Endothelial cell (in vitro differentiated cells): ENCODE measurements at places on chromosomes 13 and 19. TPM values are rescaled to one million over a fixed set of nuclear protein-coding genes. Genes with fewer than 3 reads are reported as not detected.

Gene KLK1
- 2.7 TPM for total RNA-seq

- no peaks in the 10 kb centered on the region for H3K27me3 ChIP-seq
- no peaks in the 10 kb centered on the region for H3K36me3 ChIP-seq
- no peak overlapping the region for H3K4me3 ChIP-seq
- no peak for DNase-seq
- H3K4me1 ChIP-seq: peaks cover 4% of the 10 kb centered on the region
Observed at GRCh38 chr13:80083081-80083852, 257.7 kb downstream of the SPRY2 start.

GRCh38 chr13:43475140-43475539, 311.6 kb downstream of the ENOX1 start:
- no peaks in the 10 kb centered on the region for H3K36me3 ChIP-seq
- no peak overlapping the region for H3K27ac ChIP-seq
- DNase-seq: no peak
- H3K27me3 ChIP-seq: no peaks in the 10 kb centered on the region
- H3K4me1 ChIP-seq: peaks cover 12% of the 10 kb centered on the region

DNA sequence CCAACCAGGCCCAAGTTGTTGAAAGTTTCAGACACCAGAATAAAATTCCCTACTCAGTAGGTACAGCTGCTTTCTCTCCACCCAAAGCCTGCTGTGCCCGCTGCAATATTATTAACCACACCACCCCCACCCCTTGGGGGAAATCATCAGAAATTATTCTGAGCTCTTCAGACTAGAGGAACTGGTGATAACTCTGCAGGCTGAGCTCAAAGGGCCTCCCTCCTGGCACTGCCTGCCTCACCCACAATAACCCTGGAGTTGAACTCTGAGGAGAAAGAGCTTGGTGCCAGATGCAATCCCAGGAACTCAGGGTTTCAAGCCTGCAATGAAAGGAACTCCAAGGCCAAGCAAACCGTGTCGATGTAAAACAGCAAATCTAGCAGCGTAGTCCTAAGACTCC, 381.7 kb upstream of the ZNF507 start:
- no peaks in the 10 kb centered on the region for H3K27me3 ChIP-seq
- DNase-seq: no peak
- no peak overlapping the region for H3K4me3 ChIP-seq
- no peak overlapping the region for H3K27ac ChIP-seq
- peaks cover 6% of the 10 kb centered on the region for H3K4me1 ChIP-seq
- H3K36me3 ChIP-seq: no peaks in the 10 kb centered on the region

Gene ZNF497
- 3.6 TPM for total RNA-seq

Gene CEACAM21
- 74.1 TPM for total RNA-seq

Gene ZNF726
- 3.4 TPM for total RNA-seq

GRCh38 chr19:55447421-55448174, 4.5 kb upstream of the SHISA7 start:
- H3K4me1 ChIP-seq: peaks cover 4% of the 10 kb centered on the region
- no peak overlapping the region for H3K27ac ChIP-seq
- H3K4me3 ChIP-seq: no peak overlapping the region
- DNase-seq: no peak
- H3K36me3 ChIP-seq: peaks cover 4% of the 10 kb centered on the region
- peaks cover 34% of the 10 kb centered on the region for H3K27me3 ChIP-seq

DNA sequence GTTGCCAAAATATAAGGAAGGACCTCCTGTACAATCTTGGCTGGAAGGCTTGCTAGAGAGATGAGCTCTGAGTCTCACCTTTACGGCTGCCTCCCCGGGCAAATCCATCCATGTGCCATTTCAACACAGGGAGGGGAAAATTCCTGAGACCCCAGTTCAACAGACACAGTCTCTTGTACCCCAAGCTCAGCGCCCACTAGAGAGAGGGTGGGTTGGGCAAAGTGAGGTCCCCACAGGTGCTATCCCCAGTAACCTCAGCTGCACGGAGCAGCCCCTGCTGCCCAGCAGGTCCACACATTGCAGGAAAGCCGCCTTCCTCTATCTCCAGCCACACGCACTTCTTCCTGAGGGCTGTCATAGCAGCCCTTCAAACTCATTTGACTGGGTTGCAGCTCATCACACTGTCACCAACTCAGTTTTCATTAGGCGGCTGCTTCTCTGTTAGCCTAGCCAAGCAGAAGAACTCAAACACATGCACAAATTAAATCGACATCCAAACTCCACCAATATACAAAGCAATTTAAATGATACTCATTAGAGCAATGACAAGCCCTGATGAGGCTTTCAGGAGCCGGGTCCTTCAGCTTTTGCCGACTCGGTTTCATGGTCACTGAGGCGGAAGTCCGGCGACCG, 80.4 kb downstream of the TSHZ3 start:
- DNase-seq: no peak
- H3K27me3 ChIP-seq: no peaks in the 10 kb centered on the region
- no peaks in the 10 kb centered on the region for H3K36me3 ChIP-seq
- no peak overlapping the region for H3K27ac ChIP-seq
- no peak overlapping the region for H3K4me3 ChIP-seq

DNA sequence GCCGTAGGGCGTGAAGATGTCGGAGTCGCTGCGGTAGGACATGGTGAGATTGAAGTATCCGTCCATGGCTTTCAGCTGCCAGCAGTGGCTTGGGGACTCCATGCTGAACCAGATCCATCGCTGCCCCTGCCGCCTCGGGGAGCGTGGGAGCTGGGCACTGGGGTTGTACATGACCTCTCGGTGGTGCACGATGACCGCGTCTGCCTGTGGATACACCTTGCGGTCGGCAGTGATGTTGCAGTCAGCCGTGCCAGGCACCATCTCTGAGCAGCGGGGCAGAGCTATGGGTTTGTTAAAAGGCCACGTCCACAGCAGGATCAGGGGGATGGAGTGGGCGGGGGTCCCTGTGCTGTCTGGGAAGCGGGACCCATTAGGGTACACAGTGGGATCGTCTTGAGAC, 7.4 kb downstream of the FUT6 start:
- no peaks in the 10 kb centered on the region for H3K4me1 ChIP-seq
- no peak overlapping the region for H3K27ac ChIP-seq
- H3K4me3 ChIP-seq: no peak overlapping the region
- no peaks in the 10 kb centered on the region for H3K36me3 ChIP-seq
- DNase-seq: no peak

DNA sequence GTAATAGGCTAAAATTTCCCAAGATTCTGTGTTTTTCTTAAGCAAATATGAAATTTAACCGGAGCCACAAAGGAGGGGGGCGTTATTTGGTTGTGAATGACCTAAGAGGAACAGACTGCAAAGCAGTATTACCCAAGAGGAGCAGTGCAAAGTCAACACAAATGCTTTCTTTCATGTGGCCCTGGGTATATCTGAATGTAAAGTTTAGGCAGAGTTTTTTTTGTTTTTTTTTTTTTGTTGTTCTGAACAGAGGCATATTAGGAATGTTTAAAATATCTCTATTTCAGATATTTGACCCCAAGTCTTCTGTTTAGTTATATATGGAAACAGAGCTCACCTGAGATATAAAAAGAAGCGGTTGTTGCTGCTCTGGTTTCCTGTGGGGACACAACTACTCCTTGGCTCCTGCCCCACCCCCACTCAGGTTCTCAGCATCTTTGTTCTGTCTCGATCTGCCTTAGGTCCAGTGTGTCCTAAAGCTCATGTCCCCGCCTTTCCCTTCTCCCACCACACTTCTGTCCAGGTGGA, 220.7 kb downstream of the RFC3 start:
- no peaks in the 10 kb centered on the region for H3K4me1 ChIP-seq
- no peak overlapping the region for H3K4me3 ChIP-seq
- no peaks in the 10 kb centered on the region for H3K36me3 ChIP-seq
- H3K27ac ChIP-seq: no peak overlapping the region
- peaks cover 4% of the 10 kb centered on the region for H3K27me3 ChIP-seq
- no peak for DNase-seq

DNA sequence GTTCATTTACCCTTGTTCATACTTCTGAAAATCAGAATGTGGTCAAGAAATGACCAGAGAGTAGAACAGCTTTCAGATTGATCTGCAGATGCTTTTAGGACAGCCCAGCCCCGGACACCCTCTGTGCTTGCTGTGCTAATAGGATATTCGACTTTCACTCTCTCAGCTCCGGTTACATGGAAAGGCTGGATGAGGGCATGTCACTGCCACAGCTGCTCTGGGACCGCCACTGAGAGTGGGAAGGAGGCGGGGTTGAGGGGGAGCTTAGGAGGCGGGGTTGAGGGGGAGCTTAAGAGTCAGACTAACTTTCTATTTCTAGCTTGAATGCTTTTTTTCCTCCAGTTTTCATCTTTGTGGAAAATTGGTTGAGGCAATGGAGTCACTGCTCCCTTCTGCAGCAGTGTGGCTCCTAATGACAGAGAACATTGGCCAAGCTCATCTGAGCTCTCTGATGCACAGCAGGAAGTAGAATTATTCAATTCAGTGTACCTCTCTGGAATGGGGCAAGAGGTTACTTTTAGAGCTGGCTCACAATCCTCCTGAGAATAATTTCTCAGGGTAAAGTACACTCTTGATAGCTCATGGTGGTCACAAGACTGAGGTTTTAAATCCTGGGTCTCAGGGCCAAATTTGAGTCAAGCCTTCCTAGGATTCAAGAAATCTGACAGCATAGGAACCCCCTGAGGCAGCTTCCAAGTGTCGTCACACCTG, 74.6 kb upstream of the NPAS1 start:
- H3K4me1 ChIP-seq: peaks cover 11% of the 10 kb centered on the region
- no peak overlapping the region for H3K27ac ChIP-seq
- no peak for DNase-seq

DNA sequence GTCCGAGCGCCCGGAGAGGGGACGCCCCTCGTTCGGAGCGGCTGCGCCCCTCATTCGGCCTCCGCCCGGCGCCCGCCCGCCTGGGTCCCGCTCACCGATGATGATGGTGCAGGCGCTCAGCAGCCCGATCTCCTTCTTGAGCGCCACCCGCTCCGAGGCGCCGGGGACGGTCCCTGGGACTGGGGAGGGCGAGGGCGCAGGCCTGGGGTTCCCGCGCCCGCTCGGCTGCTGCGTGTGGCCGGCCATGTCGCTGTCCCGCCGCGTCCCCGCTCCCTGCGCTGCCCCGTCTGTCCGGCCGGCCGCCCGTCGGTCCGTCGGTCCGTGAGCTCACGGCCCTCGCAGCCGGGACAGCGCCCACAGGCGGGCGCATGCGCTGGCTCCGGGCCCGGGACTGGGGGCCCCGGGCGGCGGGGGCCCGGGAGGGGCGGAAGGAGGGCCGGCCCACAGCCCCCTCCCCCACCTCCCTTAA, at the start of gene SLC7A10:
Gene SLC7A10 (minus strand): TSS at position 393 of the 469 bp plus-strand sequence. CDS start 147 bp downstream, at position 246.
- peaks cover 3% of the 10 kb centered on the region for H3K36me3 ChIP-seq
- peak within 1 kb of the TSS; percentile 83 for H3K4me3 ChIP-seq
- H3K27me3 ChIP-seq: peaks cover 21% of the 10 kb centered on the region
- peaks cover 7% of the 10 kb centered on the region for H3K4me1 ChIP-seq

GRCh38 chr13:112635323-112635722, 47.4 kb upstream of the TUBGCP3 start:
- no peak for DNase-seq
- H3K4me1 ChIP-seq: peaks cover 3% of the 10 kb centered on the region
- no peak overlapping the region for H3K4me3 ChIP-seq

Gene CRB3
- 0.44 TPM for total RNA-seq

Gene SCN1B
- total RNA-seq: 0.62 TPM

DNA sequence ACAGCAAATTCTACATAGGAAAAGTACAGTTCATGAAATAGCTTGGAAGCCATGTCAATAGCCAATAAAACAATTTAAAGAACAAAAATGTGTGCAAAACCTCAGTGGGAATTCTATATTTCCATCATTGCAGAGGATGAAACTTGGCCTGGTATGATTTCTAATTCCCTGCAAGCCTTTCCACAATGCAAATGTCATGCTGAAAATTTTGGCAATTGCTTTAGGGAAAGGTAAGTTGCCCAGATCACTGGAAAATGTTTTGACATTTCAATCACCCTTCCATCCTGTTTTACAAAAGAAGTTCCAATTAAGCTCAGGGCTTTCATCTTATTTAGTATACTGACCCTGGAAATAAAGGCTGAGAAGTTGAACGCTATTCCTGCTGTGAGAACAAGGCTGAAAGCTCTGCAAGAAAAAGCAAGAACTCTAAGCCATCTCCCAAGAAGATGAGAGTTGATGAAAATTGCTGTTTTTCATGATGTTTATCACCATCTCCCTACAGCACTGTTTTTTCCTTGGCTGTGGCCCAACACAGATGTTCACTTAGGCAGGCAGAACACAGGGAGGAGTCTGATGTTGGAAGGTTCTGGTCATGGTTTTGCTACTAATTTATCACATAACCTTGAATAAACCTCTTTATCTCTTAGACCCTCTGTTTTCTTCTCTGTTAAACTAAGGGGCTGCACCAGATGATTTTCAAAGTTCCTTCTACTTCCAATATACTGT, 263.7 kb downstream of the KCTD12 start:
- H3K36me3 ChIP-seq: no peaks in the 10 kb centered on the region
- no peak overlapping the region for H3K27ac ChIP-seq
- H3K27me3 ChIP-seq: no peaks in the 10 kb centered on the region
- no peak for DNase-seq

Gene SLITRK6
- total RNA-seq: 53.1 TPM

Gene TFDP1
- 65.8 TPM for total RNA-seq

Gene SMIM24
- total RNA-seq: not detected

Gene LPAR6
- 98.0 TPM for total RNA-seq

DNA sequence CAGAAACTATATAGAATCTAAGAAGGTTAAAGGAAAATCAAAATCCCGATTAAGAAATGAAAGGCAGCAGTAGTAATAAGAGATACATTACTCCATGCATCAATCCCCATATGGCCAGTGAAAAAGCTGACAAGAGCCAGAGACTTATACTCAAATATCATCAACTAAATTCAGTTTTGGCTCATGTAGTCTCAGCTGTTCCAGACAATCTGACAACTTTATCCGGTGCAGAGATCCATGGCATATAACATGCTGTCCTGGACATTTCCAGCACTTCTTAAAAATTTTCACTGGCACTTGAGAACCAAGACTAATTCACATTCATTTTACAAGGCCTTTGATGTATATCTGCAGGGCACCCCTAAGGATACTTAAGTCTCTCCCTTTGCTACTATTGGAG, 255.7 kb upstream of the KLHL1 start:
- H3K27me3 ChIP-seq: no peaks in the 10 kb centered on the region
- H3K4me3 ChIP-seq: no peak overlapping the region
- H3K36me3 ChIP-seq: no peaks in the 10 kb centered on the region
- no peaks in the 10 kb centered on the region for H3K4me1 ChIP-seq
- DNase-seq: no peak

DNA sequence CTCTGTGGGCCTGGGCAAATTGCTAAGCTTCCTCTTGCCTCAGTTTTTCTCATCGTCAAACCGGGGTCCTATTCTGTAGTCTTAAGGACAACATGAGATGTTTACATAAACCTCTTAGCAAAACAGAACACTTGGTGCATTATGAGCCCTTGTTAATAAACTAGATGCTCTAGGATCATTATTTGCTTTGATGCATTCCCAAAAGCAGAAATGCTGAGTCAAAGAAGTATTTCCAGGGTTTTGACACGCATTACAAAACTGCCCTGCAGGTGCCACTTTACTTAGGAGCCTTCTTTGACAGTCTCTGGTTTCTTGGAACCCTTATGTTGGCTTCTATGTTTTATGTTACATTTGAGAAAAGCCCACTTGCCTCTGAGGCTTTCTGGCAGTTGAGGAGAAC, 12.1 kb downstream of the AKAP11 start:
- H3K4me3 ChIP-seq: no peak overlapping the region
- no peak for DNase-seq

Gene SLITRK1
- total RNA-seq: 0.51 TPM
